ENCODE measurements at places on chromosomes 5 and 9.

- no peak for DNase-seq
Observed at GRCh38 chr5:121182788-121183490, 668.7 kb upstream of the FTMT start.

DNA sequence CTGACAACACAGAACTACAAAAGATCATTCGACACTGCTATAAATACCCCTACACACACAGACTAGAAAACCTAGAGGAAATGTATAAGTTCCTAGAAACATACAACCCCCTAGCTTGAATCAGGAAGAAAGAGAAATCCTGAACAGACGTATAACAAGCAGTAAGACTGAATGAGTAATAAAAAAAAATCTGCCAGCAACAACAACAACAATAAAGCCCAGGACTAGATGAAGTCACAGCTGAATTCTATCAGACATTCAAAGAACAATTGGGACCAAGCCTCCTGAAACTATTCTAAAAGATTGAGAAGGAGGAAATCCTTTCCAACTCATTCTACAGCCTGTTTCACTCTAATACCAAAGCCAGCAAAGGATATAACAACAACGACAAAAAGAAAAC is 68.2 kb upstream of the SLIT3 start:
- no peak for DNase-seq

DNA sequence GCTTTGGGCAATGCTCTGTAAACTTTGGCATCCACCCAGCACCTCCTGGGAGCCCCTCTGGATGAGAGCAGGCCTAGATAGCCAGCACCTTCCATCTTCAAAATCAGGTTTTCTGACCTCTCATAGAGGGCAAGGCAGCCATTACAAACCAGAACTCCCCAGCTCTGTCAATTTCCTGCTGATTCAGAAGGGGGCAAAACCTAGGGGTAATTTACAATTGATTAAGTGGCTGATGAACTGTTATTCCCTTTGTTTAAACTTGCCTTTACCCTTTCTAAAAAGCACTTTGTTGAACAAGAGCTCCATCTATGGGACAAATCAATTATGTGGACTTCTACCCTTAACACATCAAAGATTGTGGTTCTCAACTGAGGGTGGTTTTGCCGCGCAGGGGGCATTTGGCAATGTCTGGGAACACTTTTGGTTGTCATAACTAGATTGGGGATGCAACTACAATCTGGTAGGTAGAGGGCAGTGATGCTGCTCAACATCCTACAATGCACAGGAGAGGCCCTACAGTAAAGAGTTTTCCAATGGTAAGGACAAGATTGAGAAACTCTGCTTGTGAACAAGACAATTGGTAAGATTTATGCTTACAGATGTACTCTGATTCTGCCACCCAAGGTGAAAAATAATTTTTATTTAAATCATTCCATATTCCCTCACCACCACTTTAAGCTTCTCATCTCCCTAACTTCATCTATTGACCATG is 184.1 kb downstream of the MARCHF11 start:
- DNase-seq, result no peak

- DNase-seq, result no peak
Observed at GRCh38 chr9:115456515-115456914, 338.6 kb upstream of the TNC start.

DNA sequence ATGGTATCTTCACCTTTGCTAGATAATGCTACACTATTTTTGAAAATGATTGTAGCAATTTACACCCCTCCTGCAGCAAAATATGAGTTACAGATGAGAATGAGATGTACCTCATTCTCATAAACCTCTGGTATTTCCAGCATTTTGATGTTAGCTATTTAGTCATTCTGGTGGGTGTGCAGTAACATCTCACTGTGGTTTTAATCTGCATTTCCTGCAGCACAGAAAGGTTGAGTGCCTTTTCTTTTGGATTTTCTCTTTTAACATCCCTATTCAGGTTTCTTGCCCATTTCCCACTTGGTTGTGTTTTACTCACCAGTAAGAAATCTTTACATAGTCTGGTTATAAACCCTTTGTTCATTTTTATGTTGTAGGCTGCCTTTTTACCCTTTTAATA is 206.2 kb downstream of the NR3C1 start:
- no peak for DNase-seq

DNA sequence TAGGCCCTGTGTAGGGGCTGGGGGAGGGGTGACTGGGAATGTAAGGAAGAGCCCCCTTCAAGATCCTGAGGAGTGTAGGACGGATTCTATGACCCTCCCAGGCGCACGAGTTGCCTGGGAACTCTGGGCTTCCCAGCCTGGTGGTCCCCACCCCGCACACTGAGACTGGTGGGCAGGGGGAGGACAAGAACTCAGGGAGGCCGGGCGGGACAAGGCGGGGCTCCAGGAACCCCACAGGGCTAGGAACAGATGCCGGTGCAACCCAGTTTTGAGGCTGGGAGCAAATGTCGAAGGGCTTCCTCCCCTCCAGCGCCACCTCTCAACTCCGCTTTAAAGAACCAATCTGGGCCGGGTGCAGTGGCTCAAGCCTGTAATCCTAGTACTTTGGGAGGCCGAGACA is 1.3 kb upstream of the VDAC1 start:
- no peak for DNase-seq

DNA sequence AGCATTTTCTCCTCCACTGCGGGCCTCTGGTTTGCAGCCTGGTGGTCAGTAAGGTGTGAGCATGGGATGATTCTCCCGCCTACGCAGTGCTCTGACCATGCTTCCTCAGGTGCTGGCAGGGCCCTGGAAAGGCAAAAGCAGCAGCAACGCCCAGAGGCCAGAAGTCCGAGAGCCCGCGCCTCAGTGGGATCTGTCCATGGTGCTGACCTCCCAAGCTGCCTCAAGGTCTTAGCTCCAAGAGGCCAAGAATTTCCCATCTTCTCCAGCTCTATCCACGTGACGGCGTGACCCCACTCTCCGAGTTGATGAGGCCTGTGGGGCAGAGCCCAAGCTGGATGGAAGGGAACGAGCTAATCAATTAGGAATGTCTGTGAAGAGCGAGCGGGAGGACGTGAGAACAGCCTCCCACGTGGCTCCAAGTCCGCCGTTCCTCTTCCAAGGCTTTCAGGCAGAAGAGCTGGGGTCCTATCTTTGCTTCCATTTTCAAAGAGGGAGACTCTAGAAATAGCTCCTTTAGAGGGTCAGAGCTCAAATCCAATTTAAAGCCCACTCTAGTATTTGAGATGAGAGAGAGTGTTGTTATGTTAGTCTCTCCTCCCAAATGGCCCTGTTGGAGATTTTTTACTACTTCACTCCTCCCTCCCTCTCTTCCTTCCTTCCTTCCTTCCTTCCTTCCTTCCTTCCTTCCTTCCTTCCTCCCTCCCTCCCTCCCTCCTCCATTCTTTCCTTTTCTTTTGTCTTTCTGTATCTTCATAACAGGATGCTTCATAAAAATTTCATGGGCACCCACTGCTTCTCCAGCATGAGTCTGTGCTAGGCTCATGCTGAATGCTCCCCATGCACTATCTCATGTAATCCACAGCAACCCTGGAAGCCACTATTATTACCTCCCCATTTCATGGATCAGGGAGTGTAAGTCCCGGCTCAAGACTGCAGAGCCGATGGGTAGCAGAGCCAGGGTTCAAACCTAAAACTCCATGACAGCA is 69.3 kb downstream of the OLFM1 start:
- DNase-seq, result no peak

DNA sequence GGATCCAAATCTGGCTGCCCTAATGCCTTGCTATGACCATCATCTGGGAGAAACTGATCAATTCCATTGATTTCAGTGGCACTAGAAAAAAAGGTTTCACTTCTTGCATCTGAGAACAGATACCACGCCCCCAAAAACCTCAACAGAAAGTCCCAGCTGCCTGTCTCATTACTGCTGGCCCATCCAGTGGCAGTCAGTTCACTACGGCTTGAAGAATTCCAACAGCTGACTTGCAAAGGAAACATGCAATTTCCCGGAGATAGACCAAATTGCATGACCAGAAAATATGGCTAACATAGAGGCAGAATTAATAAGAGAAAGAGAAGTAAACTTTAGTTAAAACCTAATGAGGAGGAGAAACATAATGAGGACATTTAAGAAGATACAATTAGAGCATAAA is 48.6 kb downstream of the UGCG start:
- DNase-seq, result no peak

- DNase-seq, result peak; percentile 39
Observed at GRCh38 chr9:127509261-127509954, 58.1 kb downstream of the LRSAM1 start.
